ENCODE measurements at places on chromosomes 13 and 19.

DNA sequence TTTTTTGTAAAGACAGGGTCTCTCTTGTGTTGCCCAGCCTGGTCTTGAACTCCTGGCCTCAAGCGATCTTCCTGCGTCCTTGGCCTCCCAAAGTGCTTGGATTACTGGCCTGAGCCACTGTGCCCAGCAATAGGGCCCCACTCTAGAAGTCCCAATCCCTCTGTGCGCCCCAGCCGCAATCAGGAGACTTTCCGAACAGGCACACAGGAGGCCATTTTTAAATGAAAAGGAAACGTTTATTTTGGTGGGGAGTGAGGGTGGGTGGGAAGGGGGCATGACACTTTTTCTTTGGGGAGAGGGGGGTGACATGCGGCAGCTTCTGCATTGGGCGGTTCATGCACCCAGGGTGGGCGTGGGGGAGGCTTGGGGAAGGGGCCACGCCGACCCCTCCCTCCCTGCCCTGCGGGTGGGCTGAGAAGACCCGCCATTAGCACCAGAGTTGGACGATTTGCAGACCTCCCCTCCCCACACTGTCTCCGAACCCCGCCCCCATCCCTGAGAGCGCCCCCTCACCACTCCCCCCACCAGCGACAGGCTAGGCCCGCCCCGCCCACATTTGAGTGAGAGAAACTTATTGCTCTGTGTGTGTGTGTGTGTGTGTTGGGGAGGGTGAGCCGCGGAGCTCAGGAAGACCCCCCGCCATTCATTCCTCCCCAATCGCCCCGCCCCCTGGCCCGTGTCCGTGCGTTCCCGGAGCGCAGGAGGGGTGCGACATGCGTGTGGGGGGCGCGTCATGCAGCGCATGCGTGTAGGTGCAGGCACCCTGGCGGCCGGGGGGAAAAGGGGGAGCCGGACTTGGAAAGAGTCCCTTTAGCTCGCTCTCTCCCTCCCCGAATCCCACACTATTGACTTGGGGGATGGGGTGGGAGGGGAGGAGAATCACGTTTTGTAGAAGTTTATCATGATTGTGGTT lies 17.2 kb downstream of the KCNC3 start:
- DNase-seq: peak; percentile 18

DNA sequence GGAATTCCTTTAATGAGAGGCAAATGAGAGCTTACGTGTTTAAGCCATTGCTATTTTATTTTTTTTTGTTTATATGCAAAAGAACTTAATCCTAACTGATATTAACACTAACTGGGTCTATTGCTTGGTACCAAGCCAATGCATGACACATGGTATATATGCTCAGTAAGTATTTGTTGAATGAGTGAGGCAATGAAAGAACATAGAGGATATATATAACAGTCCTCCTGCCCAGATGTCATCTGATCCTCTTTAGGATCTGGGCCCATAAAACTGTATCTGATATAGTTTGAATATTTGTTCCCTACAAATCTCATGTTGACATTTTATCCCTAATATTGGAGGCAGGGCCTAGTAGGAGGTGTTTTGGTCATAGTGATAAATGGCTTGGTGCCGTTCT lies 13.0 kb upstream of the ALOX5AP start:
- DNase-seq: no peak

- no peak for DNase-seq
Measured at GRCh38 chr19:33473653-33474305, 47.8 kb downstream of the PEPD start.

- no peak for DNase-seq
Measured at GRCh38 chr19:38592940-38593339, 24.8 kb downstream of the MAP4K1 start.

GRCh38 chr19:16804176-16804575 lies 25.0 kb upstream of the SIN3B start:
- no peak for DNase-seq

DNA sequence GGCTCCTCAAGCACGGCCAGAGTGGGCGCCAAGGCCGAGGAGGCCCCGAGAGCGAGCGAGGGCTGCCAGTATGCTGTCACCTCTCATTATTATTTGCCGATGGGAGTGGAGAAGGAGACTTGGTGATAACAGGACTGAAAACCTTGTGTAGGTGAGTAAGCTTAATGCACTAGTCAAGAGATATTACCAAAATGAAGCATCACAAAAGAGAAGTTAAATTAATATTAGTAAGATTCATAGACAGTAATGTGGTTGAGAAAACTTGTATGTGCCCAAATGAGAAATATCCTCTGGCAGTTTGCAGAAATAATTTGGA lies 204.5 kb upstream of the SLITRK1 start:
- no peak for DNase-seq

GRCh38 chr19:16168465-16169081 lies 4.8 kb downstream of the CIB3 start:
- peak; percentile 95 for DNase-seq

DNA sequence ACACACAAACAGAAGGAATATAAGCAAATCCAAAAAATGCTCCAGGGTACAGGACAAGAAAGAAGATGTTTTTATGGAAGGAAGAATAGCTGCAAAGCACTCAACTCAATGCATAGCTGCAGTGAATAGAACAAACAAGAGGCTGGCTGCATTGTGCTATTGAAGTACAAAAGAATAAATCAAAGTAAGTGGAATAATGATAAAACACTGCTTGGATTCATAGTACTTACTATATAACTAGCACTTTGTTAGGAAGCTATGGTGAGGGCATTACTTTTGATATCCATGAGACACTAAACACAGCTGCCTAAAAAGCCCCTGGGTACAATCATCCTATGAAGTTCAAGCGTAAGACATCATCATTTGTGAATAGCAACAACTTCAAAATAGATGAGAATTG lies 350.1 kb downstream of the PCDH9 start:
- DNase-seq: no peak

- no peak for DNase-seq
Measured at GRCh38 chr13:72505376-72505775, 222.1 kb downstream of the MZT1 start.

DNA sequence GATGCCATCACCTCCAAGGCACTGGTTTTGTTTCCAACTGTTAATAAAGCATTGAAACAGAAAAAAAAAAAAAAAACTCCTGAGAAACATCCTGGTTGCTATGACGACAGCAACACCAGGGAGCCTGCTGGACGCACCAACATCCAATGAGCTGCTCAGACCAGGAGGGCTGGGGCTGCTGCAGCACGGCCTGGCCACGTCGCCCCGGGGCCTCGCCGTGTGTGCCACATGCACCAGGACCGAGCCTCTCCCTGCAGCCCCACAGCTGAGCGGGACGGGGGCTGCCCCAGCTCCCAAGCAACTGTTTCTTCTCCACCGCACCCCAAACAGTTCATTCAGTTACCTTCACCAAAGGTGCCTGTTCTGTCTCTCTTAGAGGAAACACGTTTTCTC lies 54.5 kb downstream of the RASA3 start:
- no peak for DNase-seq

GRCh38 chr19:27833031-27833430 lies 1379.9 kb downstream of the UQCRFS1 start:
- no peak for DNase-seq

DNA sequence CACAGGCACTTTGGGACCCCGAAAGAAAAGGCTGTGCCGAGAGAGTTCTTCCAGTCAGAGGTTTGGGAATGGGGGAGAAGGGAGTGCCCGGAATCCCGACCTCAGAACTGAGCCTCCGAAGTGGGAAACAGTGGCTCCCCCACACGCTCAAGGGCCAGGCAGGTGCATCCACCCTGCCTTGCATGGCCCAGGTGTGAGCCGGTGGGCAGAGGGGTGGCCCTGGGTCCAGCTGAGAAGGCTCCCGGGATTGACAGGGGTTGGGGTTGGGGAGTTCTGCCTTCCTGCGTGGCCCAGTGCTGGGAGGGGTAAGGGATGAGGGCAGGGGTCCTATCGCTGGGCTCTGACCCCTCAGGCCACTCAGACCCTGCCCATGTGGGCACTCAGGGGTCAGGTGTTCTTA lies 163.5 kb upstream of the TUBA3C start:
- DNase-seq: no peak

DNA sequence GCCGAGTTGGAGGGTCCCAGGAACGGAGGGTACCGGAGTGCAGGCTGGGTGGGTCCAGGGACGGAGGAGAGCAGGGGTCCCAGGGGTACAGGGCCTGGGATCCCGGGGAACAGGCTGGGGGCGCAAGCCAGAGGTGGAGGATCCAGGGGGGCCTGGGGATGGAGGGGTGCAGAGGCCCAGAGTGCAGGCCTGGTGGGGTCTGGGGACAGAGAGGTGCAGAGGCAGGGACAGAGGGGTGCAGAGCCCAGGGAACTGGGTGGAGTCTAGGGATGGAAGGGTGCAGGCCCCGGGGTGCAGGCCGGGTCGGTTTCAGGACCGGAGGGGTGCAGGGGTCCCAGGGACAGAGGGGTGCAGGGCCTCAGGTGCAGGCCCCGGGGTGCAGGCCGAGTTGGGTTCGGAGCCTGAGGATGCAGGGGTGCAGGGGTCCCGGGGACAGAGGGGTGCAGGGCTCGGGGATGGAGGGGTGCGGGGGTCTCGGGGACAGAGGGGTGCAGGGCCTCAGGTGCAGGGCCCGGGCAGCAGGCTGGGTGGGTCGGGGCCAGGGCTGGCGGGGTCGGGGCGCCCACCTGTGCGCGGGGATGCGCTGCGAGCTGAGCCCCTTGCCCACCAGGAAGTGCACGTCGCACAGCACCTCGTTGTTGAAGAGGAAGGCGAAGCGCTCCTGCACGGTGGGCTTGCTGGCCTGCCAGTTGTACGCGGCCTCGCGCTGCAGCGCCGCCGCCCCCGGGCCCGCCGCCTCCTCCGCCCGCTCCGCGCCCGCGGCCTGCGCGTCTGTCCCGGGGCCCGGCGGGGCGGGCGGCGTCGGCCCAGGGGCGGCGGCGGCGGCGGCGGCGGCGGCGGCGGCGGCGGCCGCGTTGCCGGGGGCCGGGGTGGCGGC lies 545 bp downstream of the BTBD2 start:
- DNase-seq: peak; percentile 57

DNA sequence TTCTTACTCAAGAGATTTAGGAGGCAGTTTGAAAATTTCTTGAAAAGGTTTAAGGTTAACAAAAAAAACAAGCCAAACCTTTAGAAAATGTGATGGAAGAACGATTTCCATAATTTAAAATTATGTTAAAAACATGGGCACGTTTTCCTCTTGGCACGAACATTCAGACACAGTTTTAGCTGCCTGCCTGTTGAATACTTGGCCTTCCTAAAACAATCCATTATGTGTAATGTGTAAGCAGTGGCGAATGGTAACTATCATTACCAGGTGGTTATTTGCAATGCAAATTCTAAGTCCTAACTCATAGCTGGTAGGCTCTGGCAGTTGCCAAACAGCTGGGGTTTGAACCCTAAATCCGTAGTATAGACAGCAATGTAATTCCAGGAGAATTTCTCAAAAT lies 1425.7 kb upstream of the SLC10A2 start:
- no peak for DNase-seq

DNA sequence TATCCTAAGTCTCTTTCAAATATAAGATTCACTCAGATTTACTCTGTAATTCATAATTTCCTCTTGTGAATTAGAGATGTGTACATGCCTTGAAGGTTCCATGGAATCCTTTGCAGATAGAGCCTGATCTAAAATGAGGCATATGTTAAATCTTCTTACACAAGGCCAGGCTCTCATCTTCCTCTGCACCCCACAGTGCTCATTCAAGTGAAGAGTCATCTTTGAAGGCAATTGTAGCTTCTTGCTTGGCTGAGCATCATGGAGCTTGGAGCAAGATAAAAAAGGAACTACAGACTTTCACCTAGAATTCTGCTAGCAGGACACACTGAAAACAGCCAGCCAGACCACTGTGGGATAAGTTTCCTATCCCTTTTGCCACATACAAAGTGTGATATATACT lies 566.4 kb downstream of the PCDH9 start:
- DNase-seq: no peak

DNA sequence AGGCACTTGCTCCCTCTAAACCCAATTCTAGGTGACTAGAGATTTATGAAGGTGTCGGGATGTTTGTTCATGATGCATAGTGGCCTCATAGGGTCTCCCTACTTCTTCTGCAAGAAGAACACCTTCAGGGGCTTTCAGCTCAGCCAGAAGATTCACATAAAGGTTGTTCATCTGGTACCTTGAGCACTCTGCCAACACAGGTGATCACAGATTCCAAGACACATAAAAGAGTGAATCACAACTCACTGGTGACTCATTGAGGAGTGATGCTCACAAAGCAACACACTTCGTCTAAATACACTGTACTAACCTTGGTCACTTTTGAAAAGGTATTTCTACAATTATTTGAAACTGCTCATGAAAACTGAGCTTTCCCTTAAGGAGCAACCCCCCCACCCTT lies 6.8 kb upstream of the ZNF324 start:
- DNase-seq: no peak

- no peak for DNase-seq
Measured at GRCh38 chr13:110499621-110500281, 61.8 kb downstream of the RAB20 start.

GRCh38 chr19:21321996-21322395 lies 7.2 kb downstream of the ZNF708 start:
- no peak for DNase-seq

GRCh38 chr19:6590258-6590826 lies 608 bp downstream of the CD70 start:
- no peak for DNase-seq

GRCh38 chr19:6519289-6519688 lies 11.5 kb upstream of the TNFSF9 start:
- no peak for DNase-seq

DNA sequence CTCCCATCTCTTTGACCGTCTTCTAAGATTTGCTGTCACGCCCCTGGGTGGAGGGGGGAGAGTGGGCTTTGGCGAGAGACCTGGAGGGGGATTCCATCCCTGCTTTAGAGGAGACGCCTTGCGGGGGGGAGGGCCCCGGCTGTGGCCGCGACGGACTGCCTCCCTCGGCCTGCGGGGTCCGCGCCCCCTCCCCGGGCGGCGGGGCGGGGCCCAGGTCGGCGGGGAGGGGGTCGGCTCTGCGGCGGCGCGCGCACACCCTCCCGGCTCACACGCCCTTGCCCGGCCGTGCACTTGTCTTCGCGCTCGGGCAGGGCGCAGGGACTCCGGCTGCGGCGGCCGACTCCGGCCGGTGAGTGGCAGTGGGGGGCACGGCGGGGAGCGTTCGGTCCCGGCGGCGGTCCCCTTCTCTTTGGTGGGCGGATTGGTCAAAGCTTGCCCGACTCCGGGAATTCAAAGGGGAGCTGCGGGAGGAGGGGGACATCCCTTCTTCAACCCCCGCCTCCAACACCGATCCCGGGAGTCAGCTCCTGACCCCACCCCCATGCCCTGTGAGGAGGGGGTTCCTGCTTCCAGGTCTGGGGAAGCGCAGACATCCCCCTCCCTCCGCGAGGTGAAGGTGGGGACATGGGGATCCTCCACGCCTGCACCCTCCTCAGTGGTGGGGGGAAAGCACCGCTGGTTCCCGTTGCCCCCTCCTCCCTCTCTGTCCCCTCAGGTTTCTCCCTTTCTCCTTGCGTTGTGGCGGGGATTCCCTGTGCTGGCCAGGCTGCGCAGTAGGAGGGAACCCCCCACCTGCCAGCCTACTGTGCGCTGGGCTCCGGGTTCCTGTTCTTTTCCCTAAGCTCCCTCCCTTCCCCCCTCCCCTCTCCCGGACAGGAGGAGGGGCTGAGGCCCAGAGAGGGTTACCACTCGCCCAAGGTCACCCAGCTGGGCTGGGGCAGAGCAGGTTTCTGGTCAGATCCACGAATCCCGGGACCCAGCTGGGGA lies 14.6 kb upstream of the KCNN1 start:
- DNase-seq: no peak

Data from hematopoietic multipotent progenitor cell treated with erythropoietin and hydrocortisone succinate and interleukin-3 and kit ligand, for 4 days (in vitro differentiated cells).